ENCODE measurements at places on chromosomes 3 and 15.

DNA sequence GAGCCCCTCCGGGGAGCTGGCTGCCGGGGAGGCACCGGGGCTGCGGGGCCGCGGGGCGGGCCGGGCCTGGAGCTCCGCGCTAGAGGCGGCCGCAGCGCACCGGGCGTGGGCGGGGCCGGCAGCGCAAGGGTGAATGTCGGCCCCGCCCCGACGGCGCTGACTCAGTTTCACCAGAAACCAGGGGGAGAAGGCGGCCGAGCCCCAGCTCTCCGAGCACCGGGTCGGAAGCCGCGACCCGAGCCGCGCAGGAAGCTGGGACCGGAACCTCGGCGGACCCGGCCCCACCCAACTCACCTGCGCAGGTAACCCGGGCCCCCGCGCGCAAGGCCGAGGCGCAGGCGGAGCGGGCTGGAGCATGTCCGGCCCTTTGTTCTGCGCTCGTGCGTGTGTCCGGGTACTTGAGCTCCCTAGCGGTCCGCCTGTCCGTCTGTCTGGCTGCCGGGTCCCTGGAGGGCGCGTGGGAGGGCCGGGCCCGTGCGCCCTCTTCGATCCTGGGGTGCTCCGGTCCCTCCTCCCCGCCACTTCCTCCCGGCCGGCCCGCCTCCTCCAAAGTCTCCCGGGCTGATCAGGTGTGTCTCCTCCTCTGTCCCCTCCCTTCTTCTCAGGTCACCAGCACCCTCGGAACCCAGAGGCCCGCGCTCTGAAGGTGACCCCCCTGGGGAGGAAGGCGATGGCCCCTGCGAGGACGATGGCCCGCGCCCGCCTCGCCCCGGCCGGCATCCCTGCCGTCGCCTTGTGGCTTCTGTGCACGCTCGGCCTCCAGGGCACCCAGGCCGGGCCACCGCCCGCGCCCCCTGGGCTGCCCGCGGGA, at the start of gene SPINT1:
Gene SPINT1, plus strand, starts transcription at position 164 of the 811 bp plus-strand sequence. Its CDS starts 507 bp downstream, at position 671.
- peak; percentile 26 for DNase-seq

DNA sequence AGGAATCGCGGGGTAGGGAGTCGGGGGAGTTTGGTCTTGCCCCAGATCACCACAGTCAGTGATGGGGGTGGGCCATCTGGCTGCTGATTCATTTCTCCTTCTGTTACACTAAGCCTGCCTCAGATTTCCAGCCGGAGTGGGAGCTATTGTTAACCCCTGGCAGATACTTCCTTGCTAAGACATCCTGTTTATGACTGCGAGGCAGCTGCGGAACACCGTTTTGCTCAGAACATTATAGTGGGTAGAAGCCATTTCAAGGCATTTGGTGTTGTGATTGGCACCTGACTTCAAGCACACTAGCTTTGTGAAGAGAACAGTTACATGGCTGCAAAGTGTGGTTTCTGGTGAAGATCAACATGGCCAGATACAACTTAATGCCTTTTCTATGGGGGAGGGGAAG, 73.8 kb downstream of the FLNB start:
- no peak for DNase-seq

GRCh38 chr3:188241072-188241471, 87.1 kb downstream of the LPP start:
- no peak for DNase-seq

GRCh38 chr15:83289160-83289559, 4.7 kb upstream of the BNC1 start:
- no peak for DNase-seq

DNA sequence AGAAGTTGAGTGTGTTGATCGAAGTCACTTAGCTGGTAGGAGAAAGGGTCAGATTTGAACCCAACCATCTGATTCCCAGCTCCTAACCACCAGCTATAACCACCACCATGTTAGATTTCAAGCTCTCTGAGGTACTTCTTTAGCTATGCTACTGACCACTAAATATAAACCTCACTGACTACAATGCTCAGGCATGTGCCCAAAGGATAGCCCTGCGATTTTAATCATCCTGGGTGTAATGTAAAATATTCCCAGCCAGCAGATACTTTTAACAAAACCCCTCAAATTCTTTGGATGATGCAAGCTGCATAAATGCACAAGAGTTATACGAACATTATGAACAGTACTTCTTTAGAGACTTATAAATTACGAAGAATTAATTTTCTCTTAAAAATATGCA, 115.2 kb upstream of the TSC22D2 start:
- no peak for DNase-seq

GRCh38 chr3:120093119-120093910, 932 bp downstream of the GSK3B start:
- DNase-seq, result peak; percentile 17

DNA sequence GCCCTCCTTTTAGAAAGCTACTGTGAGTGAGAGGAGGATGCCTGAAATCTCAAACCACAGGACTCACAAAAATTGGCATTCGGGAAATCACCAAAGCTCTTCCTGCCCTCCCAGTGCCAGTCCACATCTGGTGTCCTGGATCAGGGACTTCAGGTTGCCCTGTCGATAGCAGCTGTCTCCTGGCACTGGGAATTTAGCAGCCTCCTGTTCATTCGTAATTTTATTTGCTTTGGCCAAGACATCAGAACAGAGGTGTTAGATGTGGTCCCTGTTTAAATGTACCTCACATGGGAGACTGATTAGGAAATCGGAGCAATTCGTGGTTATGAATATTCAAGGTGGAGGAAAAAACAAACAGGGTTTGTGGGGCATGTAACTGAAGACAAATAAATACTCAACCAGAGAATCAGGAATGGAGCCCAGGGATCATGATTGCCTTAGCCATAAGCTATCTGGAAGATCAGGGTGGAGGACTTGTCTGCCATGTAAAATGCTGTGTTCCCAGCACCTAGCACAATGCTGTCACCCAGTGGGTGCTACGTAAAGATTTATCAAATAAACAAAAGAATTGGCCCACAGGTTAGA, 265.2 kb upstream of the PROK2 start:
- no peak for DNase-seq

DNA sequence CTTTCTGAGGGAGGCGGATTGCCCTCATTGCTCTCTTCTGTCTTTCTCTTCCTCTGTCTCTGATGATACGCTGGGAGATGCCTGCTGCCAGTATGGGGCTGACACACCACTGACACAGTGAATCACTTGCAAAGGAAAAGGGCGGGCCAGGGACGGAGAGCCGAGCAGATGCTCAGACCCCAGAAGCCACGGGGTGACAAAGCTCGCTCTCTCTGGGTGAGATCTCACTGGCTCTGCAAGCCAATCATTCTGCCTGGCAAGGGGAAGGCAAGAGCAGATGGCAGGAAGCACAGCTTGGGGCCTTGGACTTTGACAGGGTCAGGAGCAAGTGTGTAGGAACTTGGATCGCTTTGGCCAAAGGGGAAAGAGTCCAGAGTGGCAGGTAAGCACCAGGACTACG, 198.7 kb downstream of the NTRK3 start:
- no peak for DNase-seq

- DNase-seq, result no peak
These were observed 215.5 kb upstream of the BHLHE40 start for GRCh38 chr3:4763604-4764247.

DNA sequence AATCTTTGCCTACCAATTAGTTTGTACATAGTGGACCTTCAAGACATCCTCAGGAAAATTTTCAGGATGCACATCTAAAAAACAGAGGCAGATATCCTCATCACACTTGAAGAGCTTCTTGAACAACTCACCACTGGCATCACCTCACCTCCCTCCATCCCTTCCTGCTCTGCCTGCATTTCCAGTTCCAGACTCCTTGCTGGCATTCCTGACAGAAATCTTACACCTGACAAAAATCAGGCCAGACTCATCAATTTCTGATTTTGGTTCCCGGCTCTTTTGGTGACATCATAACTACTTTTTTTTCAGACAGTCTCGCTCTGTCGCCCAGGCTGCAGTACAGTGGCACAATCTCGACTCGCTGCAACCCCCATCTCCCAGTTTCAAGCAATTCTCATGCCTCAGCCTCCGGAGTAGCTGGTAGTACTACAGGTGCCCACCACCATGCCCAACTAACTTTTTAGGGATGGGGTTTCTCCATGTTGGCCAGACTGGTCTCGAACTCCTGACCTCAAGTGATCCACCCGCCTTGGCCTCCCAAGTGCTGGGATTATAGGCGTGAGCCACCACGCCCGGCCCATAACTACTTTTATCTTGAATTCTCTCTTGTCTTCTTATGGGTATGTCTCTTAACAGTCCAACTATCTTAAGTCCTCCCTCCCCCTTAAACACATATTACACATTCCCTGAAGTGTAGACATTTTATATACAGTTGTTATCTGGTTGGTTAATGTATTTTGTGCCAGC, 216.6 kb upstream of the IL12A start:
- no peak for DNase-seq

- no peak for DNase-seq
These were observed 167.3 kb downstream of the GMNC start for GRCh38 chr3:190695225-190695624.

- no peak for DNase-seq
These were observed 299 bp downstream of the PAQR9 start for GRCh38 chr3:142963234-142963515.

GRCh38 chr15:26438718-26439117, 334.1 kb downstream of the GABRB3 start:
- no peak for DNase-seq

DNA sequence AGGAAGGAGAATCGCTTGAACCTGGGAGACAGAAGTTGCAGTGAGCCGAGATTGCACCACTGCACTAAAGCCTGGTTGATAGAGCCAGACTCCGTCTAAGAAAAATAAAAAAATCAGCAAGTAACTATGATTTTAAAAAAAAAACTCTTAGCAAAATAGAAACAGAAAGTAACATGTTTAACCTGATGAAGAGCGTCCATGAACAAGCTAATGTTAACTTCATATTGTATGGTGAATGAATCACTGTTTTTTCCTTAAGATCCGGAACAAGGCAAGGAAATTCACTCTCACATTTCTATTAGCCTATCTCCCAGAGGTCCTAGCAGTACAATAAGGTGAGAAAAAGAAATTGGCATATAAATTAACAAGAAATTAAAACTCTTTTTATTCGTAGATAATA, 69.0 kb downstream of the RFX7 start:
- no peak for DNase-seq

- DNase-seq, result no peak
These were observed 20.2 kb downstream of the LSAMP start for GRCh38 chr3:116425126-116425525.

DNA sequence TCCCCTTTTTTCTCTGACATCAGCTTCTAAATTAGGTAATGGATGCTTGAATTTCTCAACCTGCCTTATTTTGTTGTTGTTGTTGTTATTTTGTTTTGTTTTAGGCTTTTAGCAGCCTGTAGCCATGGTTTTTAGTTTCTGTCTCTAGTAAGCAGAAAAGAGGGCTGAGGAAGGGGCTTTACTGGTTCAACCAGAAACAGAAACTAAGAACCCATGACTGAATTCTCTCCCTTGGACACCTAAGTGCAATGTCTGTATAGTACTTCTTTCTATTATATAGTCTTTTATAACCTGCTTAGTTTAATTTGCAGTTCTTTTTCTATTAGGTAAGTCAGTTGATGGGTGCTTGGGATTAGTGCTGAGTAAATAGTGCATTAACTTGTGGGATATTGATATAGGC, 129.0 kb downstream of the BBX start:
- no peak for DNase-seq

- DNase-seq, result no peak
These were observed 24.5 kb upstream of the GMNC start for GRCh38 chr3:190886945-190887344.

DNA sequence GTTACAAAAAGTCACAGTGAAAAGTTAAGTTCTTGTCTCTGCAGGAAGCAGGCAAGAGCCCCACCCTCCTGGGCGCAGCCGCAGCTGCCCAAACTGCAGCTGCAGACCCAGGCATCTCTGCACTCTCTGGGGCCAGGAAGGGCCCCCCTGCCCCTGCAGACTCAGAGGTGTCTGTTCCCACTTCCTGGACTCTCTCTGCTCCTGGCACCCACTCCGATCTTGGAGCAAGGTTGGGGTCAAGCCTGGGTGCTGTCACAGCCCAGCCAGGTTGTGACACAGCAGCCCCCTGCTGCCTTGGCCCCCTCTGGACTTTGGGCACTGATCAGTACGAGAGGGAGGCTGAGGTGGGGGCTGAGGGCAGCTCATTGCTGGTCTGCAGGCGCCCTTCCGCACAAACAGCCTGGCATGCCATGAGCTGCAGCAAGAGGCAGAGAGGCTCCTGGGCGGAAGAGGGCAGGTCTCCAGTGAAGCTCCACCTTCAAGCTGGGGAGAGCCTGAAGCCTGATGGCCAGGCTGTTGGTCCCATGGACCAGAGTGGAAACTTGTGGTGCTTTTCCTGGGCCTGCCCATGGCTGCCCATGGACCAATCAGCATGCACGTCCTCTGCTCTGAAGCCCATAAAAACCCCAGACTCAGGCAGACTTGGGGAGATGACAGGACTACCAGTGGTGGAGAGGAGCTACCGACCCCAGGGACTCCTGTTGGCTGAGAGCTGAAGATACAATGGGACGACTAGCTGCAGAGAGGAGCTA, 42.9 kb upstream of the LRRFIP2 start:
- DNase-seq, result no peak

DNA sequence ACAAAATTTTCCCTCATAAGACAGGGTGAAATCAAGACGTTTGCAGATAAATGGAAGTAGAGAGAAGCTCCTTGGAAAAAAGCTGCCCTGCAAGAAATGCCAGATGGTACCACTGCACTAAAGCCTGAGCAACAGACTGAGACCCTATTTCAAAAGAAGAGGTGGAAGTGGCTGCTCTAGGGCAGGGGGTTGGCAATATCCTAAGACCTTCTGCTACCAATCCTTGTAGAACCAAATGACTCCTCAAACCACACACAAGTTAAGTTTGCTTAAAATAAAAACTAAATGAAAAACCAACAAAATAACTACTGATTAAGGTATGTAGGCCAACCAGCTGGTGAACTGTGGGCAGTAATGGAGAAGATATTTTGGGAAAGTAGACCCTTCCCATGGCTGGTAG, 21.3 kb downstream of the RAB43 start:
- no peak for DNase-seq

DNA sequence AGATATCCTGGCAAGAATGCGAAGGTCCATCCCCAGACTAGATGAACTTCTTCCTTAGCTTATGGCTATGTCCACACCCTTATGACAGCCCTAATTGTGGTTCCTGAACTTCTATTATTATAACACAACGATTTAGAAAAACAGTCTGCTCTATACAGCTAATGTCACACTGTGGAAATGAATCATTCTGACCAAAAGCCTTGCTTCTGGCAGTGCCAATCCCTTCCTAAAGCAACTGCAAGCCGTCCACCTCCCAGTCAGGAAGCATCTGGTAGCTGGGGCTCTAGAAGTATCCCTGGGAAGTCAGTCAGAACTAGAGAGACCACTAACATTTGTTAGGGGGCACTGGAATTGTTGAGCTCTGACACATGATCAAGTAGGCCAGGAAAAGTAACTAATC, 45.0 kb downstream of the MYO5A start:
- DNase-seq, result no peak

- no peak for DNase-seq
These were observed 88.5 kb upstream of the MNS1 start for GRCh38 chr15:56553486-56553885.

Measured in naive B cell (primary cell).